Tibial nerve (tissue), 4 donors: ENCODE measurements at places on chromosomes 1 and 21. TPM values are rescaled to one million over a fixed set of nuclear protein-coding genes. Genes with fewer than 3 reads are reported as not detected.

Gene ITLN2
- total RNA-seq = not detected

Gene PDE9A
- 27.2 TPM for total RNA-seq

Gene GNAT2
- total RNA-seq = not detected

Gene DENND1B
- 12.4 TPM for total RNA-seq

Gene FABP3
- total RNA-seq = 5.0 TPM

Gene ANKRD35
- total RNA-seq = 11.2 TPM

Gene PLA2G2C
- not detected for total RNA-seq

Gene RUNX3
- total RNA-seq = 0.22 TPM

Gene OR2AK2
- not detected for total RNA-seq

Gene CASQ1
- 0.98 TPM for total RNA-seq

Gene ZMYND12
- 0.42 TPM for total RNA-seq

Gene LINGO4
- not detected for total RNA-seq

Gene SOX13
- 107 TPM for total RNA-seq

Gene FAM72D
- total RNA-seq = 0.21 TPM

DNA sequence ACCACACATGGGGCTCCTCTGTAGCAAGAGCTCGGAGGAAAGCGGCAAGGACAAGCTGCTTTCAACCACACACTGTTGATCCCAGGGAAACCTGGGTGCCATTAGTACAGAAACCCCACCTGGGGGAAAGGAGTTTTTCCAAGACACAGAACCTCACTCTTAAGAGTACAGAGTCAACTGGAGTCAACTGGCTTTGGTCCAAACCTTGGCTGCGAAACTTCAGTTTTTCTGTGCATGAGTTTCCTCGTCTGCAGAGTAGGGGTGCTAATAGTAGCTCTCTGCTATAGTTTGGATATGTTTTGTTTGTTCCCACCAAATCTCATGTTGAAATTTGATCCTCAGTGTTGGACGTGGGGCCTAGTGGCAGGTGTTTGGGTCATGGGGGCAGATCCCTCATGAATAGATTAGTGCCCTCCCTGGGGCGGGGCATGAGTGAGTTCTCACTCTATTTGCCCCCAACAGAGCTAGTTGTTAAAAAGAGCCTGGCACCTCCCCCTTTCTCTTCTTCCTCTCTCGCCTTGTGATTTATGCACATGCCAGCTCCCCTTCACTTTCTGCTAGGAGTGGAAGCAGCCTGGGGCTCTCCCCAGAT lies 161.1 kb downstream of the PIGK start:
- DNase-seq = no peak

GRCh38 chr1:32239790-32240139 lies 7.3 kb upstream of the FAM167B start:
- DNase-seq = no peak

DNA sequence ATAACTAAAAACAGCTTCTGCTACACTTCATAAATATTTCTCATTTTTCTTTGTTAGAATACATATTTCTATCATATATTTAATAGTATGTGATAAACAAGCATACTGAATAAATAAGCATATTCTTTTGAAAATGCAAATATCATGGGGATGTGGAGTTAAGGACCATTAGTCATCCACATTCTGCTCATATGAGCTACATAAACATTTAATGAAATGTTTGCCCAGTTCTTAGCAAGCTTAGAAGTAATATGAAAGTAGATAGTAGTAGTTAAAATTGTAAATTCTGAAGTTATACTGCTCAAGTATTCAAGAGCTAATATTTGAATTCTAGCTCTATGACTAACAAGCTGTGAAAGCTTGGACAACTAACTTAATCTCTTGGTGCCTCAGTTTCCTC lies 10.1 kb upstream of the GORAB start:
- no peak for DNase-seq

DNA sequence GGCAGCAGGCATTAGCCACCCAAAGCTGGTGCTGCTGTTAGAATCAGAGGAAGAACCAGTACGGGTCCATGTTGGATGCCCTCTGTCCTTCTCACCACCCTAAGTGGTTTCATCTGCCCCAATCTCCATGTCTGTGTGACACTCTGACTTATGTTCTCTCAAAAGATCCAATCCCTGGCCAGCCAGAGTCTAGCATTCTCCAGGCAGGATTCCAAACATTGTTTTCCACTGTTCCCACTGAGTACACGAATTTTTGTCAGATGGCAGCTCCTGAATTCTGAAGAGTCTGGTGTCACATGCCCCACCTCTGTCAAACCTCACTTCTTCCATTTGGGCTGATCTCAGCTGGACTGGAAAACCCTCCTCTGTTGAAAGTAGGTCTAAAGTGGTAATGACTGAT lies 166.0 kb downstream of the DISC1 start:
- DNase-seq = no peak

DNA sequence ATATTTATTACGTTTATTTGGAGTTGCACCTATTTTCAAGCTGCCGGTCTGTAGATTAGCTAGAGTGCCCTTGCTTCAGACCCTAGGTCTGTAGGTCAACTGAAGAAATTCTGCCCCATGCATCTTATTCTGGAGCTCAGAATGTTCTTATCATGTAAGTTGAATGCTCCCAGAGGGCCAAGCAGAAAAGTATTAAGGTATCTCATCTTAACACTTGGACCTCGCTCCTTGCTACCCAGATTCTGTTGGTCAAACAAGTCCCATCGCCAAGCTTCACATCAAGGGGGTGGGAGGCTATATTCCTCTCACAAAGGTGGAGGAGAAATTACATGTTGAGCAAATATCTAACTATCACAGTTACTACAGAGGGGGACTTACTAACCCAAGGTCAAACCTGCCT lies 187.7 kb downstream of the C1orf94 start:
- DNase-seq = no peak

- DNase-seq = no peak
These were observed 222.8 kb upstream of the ZRANB2 start for GRCh38 chr1:71303617-71304041.

DNA sequence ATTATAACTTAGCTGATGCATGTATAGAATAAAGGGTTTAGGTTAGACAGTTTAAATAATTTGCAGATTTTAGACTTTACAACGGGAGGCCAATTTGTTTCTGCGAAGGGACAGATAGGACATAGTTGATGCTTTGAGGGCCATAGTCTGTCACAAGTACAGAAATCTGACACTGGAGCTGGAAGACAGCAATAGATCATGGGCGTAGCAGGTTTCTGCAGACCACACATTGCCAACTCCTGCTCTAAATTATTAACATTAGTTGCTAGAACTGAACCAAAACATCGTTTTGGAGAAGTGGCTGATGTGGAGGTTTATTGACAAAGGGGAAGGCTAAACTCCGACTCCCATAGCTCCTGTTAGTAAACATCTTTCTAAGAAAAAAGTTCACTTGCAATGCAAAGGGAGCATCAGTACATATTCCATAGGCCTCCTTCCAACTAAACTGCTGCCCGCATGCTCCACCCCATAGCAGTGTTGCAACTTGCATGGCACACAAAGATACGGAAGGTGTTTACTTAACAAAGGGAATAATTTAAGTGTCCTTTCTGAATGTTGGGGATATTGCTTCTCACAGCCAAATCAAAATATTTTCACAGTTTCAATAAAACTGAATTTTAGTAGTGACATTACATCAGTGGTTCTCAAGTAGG lies 862.0 kb upstream of the CXADR start:
- DNase-seq = no peak

DNA sequence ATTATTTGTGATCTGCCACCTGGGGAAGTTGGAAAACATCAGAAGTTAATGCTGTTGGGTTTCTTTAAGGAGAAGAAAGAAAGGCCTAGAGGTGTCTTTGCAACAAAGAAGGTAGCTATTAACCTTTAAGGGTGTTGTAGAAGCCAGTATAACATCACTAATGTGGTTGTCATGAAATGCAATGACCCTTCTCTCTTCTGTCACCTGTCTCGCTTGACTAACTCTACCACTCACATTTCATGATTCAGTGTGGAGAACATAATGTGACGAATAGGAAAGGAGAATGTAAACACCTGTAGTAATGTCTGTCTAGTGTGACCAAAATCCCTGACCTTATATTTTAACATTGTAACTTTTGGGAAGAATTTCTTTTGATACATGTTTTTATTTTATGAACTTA lies 211.7 kb upstream of the UBE2U start:
- no peak for DNase-seq

- no peak for DNase-seq
These were observed 62.3 kb upstream of the ETV3 start for GRCh38 chr1:157200451-157200850.

DNA sequence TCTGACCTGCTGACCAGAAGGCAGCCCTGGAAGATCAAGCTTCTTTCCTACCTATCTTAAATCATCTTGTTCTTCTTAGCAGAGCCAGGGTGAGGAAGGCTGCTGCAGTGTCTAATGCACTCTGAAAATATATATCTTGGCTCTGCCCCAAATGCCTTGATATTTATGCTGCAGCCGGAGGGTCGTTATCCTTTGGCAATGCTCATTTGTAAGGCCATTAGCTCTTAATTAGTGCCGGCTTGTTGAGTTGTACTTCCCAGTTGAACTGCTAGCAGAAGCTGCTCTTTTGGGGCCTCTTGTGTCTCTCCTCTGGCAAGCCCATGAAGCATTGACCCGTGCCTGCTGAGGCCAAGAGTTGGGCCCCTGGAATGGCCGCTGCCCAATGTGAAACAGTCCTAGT lies 4.2 kb upstream of the GNL2 start:
- DNase-seq = no peak

DNA sequence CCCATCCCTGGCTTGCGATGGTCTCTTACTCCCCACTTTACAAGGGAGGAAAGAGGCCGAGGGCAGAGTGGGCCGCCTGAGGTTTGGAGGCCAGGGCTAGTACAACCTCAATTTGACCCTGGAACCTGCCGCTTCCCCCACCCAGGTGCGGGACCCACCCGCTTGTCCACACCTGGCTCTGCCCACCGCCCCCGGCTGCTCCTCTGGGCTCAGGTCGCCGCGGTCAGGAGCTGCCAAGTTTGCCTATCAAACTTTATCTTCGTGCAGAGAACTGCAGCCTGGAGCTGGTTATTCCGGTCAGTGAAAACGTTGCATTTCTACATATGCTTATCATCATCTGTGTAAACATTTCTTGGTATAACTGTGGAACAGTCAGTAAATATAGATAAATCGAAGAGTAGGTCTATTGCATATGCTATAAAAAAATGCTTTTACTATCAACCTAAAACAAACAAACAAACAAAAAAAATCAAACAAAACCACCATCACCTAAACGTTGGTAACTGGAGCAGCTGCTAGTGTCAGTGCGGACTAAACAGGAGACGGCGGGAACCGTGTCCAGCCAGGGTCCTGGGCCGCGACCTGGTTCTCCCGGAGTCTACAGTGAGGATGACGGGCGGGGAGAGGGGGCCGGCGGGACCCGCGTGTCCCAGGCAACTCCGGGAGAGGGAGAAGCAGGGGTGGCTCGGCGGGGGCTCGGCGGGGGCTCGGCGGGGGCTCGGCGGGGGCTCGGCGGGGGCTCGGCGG lies 906 bp upstream of the ADARB1 start:
- DNase-seq = no peak

DNA sequence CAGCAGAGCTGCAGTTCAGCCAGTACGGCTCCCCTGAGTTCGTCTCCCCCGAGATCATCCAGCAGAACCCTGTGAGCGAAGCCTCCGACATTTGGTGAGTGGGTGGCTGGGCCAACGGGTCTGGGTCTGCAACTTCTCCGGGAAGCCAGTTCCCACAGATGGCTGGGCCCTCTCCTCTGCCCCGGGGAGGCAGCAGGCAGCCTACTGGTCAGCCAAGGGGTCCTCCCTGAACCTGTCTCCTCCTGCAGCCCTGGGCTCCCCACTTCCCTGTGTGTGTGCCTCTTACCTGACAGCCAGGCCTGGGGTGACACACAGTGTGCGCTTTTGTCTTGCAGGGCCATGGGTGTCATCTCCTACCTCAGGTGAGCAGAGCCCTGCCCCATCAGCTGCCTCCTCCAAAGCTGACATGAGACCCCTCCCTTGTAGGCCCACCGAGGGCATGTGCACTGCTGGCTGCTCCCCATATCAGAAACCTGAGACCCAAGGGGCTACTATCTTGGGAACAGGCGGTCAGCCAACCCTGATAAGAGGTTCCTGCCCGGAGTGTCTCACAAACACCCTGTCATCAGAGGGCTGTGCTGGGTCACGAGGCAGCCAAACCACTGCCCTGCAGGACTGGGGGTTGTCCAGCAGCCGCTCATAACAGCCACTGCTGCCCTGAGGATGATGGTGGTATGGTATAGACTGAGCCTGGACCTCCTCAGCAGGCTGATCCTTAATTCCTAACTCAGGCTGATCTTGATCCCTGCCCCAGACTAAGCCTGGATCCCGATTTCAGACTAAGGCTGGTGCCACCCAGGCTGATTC lies 37.6 kb downstream of the TRIM11 start:
- no peak for DNase-seq

DNA sequence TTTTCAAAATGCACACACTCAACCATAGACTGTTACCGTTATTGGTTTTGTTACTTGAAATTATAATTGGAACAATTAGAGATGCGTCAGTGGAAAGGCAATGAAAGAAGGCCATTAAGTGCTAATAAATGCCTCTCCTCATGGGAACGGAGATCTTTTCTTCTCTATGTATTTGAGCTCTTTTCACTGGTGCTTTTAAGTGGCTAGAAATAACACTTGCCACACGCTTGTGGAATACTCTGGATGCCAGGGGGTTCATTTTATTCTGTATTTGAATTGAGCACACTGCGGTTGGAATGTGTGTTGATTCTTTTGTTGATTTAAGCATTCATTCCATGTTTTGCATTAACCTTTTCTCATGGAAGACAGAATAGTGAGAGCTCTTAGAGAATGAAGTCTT lies 68.4 kb downstream of the DNM3 start:
- DNase-seq = no peak

DNA sequence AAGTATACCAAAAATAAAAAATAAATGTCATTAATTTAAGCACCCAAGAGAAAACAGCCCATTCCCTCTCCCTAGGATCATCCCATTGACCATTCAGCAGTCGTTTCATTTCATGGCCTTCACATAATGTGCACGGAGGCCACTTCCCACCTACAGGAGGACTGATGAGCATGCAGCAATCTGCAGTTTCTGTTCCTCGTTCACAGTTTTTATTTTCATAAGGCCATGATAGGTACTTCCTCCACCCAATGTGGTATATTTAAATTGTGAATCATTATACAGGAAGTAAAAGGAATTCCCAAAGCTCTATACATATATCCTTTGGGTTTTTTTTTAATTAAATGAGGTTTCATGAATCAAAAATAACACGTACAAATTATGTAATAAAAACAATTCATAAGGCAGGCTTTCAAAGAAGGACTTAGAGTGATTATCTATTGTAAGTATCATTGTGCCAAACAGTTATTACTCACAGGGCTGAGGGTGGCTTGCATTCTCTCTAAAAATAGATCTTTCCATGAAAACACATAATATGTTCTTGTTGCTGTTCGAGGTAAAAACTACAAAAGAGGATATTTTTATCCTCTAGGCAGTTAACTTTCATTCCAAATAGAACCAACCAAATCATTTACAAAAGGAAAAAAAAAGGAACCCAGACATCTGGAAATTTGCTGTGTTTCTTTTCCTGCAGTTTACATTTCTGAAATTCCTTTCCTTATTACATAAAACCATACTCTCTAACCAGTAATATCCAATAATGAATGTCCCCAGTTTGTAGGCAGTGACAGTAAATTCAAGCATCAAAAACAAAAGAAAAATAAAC lies 27.5 kb upstream of the SLC44A3 start:
- no peak for DNase-seq
